ENCODE measurements at places on chromosomes 3 and 15. TPM values are rescaled to one million over a fixed set of nuclear protein-coding genes. Genes with fewer than 3 reads are reported as not detected.

- DNase-seq, result peak; percentile 88
Observed at GRCh38 chr3:69791106-69791505, 51.8 kb downstream of the MITF start.

- DNase-seq, result no peak
Observed at GRCh38 chr3:149881879-149882278, 68.9 kb downstream of the RNF13 start.

DNA sequence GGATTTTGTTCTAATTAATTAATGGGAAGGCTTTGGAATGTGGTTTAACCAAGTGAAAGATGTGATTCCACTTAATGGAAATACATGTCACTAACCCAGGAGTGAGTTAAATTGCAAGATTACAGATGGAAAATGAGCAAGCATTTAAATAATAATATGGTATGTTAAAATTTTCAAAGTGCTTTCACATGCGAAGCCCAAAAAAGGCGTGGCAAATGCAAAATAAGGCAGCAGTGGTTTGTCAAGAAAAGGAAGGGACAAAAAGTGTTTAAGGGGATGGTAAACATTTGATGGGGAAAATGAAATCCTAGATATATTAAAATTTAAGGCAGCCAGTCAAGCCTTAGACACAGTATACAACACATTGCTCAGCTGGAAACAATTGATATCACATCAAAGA is 2.9 kb downstream of the TICRR start:
- no peak for DNase-seq

- no peak for DNase-seq
Observed at GRCh38 chr15:55334997-55335396, 16.0 kb downstream of the PIGB start.

Gene EAF1
- total RNA-seq, result 13.2 TPM

GRCh38 chr15:42499858-42500609 is 4.6 kb downstream of the SNAP23 start:
- no peak for DNase-seq

Gene SNUPN
- 30.0 TPM for total RNA-seq

Gene CYP1A1
- 0.29 TPM for total RNA-seq

Gene GPR149
- total RNA-seq, result not detected

Gene HGD
- total RNA-seq, result 7.4 TPM

DNA sequence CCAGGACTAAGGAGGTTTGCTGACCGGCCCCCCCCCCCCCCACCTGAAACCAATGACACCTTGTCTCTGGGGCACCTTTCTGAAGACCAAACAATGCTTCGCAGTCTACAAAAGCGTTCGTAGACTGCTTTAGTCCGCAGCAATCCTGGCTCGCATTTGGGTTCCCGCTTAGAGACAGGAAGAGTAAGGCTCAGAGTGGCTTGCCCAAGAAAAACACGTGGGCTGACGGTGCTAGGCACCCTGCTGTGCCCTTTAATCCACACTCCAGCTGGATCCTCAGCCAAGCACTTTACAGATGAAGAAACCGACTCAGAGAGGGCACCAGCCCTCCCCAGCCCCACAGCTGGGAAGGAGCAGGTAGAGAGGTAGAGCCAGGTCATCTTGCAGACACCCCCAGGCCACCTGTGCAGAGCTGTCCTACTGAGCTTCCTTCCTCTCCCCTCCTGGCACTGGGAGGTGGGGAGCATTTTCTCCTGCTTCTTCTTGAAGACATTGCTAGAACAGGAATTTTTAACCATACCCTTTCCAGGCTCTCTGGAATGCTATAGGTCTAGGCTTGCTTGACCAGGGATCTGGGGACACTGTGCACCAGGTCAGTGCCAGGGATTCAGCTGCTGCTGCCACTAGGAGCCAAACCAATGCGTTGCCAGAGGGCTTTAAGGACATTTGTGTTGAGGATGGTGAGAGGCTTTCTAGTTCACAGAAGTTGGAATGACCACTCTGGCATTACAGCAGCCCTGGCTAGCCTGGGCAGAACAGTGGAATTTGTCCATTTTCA is 1.0 kb upstream of the KLF15 start:
- peak; percentile 36 for DNase-seq

Gene BCHE
- total RNA-seq, result 9.7 TPM

All from uterus (tissue), 4 donors.